ENCODE measurements at places on chromosomes 1 and 21.

DNA sequence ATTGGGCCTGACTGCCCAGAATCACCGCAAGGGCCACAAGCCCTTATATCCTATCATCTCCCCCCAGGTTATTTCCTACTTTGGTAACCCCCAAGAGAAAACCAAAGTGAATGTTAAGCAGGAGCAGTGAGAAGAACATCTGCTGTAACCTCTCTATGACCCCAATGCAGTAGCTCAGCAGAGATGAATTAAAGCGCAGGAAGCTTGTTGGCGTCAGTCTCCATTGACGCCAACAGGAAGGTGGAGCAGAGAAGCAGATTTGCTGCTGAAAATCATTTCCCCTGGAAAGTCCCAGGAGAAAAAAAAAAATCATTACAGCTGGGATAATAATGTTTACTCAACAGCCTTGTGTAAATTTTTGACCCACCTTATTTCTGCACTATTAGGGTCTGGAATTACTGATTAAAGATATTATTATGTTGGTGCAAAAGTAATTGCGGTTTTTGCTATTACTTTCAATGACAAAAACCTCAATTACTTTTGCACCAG lies 33.2 kb upstream of the FAM163A start:
- DNase-seq, result peak; percentile 16

- no peak for DNase-seq
These were observed 42.1 kb downstream of the YARS1 start for GRCh38 chr1:32774950-32775634.

DNA sequence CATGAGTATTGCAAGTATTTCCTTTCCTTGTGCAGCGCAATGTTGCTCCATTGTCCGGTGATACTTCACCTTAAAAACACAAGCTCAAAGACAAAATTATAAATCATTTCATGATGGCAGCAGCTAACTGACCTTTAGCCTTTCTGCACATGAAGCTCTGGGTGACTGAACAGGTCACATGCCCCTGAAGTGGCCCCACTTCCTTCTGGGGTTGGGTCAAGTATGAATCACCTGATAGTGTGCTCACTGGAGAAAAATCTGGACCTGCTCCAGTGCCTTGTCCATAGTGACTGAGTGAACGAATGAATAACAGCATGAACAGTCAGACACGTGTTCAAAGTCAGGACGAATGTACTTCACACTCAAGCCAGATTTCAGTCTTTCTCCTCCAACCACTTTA lies 658.9 kb downstream of the NPHP4 start:
- no peak for DNase-seq

- no peak for DNase-seq
These were observed 202.8 kb downstream of the RRAGC start for GRCh38 chr1:38656726-38657125.

GRCh38 chr1:230866171-230867070 lies 1.9 kb downstream of the C1orf198 start:
- no peak for DNase-seq

GRCh38 chr1:74395571-74395970 lies 116.8 kb downstream of the LRRC53 start:
- DNase-seq, result no peak

- DNase-seq, result no peak
These were observed 48.7 kb upstream of the KIRREL1 start for GRCh38 chr1:157944663-157945280.

- peak; percentile 61 for DNase-seq
These were observed 19.0 kb upstream of the DNASE2B start for GRCh38 chr1:84379138-84379916.

DNA sequence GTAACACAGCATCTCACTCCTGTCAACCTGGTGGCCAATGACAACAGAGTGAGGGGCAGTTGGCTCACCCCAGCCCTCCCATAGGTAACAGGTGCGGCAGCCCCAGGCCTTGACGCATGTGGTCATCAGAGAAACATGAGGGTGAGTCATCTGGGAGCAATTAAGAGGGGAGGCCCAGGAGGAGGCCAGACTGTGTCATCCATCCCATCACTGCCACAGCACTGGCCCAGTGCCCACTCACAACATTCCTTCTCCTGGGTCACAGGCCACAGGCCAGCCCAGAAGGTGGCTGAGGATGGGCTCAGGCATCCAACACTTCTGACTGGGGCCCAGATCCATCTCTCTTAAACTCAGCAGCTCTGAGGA lies 17.1 kb downstream of the TEX35 start:
- no peak for DNase-seq

DNA sequence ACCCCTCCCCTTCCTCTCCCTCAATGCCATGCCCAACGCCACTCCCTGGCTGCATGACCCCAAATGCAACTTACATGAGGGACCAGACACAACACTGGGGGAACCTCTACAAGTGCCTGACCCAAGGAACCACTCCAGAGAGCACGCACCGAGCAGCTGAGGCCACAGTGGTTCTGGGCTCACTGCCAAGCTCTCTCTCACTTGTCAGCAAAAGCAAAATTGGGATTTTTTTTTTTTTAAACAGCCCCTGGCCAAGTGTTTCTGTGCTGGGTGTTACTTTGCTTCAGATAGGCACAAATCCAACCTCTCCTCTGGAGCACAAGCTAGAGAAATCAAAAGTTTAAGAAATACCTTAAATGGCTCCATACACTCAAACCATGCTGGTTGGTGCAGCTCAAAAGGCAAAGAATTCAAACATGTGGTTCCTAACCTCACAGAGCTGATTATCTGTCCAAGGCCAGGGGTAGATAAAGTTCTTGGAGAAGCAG lies 363.0 kb downstream of the SETD4 start:
- DNase-seq, result peak; percentile 20

DNA sequence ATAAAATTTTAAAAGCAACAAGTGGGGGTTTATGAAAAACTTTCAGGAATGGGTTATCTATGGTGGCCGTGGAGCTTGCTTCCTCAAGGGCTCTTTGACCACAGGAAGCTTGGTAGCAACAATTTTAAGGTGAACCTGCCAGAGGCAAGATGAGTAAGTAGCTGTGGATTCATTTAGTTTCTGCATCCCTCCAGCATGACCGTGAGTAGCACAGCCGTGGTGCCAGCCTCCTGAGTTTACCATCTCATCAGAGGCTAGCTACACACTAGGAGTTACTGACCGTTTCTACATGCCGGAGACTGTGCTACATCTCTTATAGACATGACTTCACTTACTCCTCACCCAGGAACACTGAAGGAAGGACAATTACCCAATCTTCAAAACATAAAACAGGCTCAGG lies 30.1 kb upstream of the PLEKHG5 start:
- no peak for DNase-seq

- no peak for DNase-seq
These were observed 371.9 kb downstream of the TTLL7 start for GRCh38 chr1:83627045-83627444.

GRCh38 chr1:160112357-160112756 lies 3.2 kb upstream of the ATP1A2 start:
- DNase-seq, result no peak

DNA sequence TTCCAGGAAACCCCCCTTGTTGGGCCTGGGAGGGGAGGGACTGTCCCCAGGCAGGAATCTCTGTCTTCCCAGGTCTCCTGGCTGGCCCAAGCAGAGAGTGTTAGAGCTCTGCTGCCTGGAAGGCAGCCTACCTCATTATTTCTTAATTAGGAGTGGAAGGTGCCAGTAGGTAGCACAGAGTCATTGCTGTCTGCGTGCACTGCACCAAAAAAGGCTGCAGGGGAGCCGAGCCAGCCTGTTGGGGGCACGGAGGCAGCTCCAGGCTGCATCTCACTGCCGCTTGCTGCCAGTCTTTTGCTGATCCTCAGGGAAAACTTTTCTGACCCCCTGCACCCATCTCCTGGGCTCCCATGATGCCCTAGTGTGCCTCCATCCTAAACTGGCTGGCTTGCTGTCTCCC lies 58.1 kb downstream of the LRRN2 start:
- no peak for DNase-seq

GRCh38 chr1:63266857-63267256 lies 55.5 kb upstream of the FOXD3 start:
- no peak for DNase-seq

DNA sequence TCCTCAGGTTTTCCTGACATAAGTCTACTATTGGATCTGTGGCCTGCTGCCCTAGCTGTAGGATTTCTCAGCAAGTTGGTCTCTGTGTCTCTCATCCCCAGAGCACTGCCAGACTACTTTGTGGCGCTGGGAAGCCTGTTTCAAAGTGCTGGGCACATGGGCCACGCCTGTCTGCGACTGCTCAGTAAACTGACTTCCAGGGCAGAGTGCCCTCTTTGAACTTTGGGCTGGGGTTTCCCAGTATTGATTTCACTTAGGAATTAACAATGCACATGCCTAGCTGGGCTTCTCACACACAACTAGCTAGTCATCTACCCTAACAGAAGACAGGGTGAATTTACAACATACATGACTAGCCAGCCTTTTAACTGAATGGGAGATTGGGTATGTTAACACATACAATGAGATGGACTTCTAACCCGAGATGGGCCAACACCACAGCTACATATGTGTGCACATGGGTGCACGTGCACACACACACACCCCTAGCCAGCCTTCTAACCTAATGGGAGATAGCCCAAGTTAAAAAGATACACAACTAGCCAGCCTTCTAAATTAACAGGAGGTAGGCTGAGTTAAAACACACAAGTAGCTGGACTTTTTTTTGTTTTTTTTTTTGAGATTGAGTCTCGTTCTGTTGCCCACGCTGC lies 6.9 kb upstream of the TRIM17 start:
- DNase-seq, result no peak

- peak; percentile 30 for DNase-seq
These were observed 5.3 kb downstream of the UTS2 start for GRCh38 chr1:7847599-7847998.

- no peak for DNase-seq
These were observed 28.9 kb upstream of the KLF18 start for GRCh38 chr1:44170281-44170823.

- no peak for DNase-seq
These were observed 4.9 kb downstream of the BCAN start for GRCh38 chr1:156646738-156647211.

DNA sequence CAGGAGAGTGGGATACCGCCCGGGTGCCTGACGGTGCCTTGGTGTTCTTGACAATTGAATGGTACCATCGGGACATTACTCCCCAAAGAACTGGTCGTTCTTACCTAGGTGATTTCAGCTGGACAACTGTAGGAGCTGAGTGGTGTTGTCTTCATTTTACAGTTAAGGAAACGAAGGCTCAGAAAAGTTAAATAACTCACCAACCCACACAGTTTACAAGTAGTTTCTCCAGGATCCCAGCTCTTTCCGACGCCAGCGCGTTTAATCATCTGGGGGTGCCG lies 1.6 kb downstream of the PIK3CD start:
- DNase-seq, result no peak

DNA sequence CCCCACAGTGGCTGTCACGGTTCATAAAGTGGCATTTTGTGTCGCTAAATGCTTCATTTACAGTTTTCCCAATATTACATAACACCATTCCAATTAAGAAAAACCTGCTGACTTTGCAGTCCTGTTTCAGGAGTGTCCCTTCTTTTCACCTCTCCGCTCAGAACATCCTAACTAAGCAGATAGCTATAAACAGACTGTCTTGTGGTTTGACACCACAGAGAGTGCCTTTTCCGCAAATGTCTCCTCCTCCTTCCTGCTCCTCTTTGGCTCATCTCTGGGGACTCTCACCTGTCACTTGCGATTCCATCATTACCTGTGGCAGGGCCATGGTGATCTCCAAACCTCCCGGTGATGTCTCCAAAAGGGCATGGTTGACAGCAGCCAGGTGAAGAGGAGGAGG lies 119.0 kb downstream of the CNIH3 start:
- no peak for DNase-seq

DNA sequence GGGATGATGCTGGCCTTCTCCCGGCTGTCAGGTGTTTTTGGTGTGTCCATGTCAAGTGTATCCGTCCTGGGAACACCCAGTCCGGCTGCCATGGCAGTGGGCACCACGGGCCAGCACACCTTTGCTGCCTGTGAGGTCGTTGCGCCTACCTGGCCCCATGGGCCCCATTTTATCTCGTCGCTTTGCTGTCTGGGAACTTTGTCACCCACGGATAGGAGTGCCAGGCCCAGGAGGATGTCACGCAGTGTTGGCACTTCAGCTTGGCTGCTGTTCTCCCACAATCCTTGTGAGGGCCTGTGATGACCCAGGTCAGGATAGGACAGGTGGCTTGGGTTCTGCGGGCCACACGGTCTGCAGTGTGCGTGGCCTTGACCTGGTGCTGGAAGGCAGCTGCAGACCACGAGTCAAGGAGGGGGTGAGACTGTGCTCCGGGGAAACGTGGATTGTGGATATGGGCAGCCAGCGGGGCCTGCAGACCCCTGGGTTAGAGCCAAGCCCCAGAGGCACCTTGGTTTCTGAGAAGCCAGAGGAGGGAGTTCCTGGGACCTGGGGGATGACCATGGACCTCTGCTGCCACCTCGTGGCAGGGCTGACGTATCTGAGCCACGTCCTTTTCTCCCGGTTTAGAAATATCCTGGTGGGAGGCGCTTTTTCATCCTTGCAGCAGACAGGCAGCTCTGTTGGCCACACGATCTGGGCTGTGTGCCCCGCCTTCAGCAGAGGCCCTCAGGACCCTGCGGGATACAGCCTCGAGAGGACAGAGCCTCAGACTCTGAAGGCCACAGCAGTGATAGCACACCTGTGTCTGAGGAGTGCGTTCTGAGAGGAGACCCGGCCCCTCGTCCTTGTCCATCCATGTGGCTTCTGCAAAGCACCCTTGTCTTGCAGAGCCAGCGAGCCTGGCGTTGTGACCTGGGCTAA lies 161.1 kb upstream of the COL6A1 start:
- DNase-seq, result peak; percentile 81

DNA sequence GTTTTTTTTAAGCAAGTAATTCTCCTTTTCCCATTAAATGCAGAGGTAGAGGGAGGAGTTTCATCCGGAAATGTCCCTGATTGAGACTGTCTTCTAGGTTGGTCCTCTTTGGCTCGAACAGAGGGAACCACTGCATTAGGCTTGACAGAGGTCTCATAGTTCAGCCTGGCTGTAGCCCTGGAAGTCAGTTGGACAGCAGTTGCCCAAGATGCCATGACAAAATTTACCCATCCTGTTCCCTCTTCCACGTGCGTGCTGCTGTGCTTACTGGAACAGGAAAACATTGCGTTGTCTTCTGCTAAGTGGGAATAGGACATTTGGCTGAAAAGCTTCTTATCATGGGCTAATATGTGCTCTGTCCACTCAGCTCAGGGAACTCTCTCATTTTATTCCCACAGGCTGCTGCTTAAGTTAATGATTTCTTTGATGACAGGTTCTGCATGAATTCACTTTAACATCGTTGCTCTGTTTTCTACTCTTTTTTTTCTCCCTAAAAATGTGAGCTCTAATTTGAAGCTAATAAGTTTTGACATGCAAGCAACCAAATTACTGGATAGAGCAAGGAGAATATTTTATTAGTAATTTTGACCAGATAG lies 18.0 kb downstream of the KCNK1 start:
- DNase-seq, result no peak

All from fibroblast of skin of left quadriceps (primary cell).